Neural progenitor cell (in vitro differentiated cells): ENCODE measurements at places on chromosomes 4 and X. TPM values are rescaled to one million over a fixed set of nuclear protein-coding genes. Genes with fewer than 3 reads are reported as not detected.

PABPC1L2A gene
- total RNA-seq = 0.77 TPM in 1 of 2 replicates, not detected in the other

IRS4 gene
- total RNA-seq = 70.1 and 102 TPM in 2 replicates

CYTL1 gene
- total RNA-seq = 1.1 and 3.1 TPM in 2 replicates

CT45A2 gene
- total RNA-seq = not detected in 2 replicates
